ENCODE measurements at places on chromosomes 6 and 20.

- no peak for DNase-seq
Measured at GRCh38 chr20:44678242-44678641, 26.7 kb upstream of the ADA start.

GRCh38 chr20:3239026-3239866 is at the start of gene SLC4A11:
SLC4A11 (minus strand) TSS chr20:3239190; CDS start chr20:3239137, 53 bp downstream.
- no peak for DNase-seq

DNA sequence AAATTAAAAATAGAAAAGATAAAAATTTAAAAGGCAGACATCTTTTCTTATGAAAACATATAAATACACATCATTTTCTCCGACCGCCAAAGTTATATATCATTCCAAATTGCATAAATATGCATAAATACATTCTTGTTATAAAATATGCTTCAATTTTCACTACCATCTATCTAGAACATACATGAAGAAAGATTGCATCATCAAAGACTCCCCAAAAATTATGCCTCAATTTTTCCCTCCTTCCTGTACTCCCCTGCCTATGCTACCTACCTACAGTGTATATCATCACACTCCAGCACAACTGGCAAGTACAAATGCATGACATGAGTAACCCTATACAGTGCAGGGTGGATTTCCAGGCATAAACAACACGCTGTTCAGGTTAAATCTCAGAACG is 49.9 kb upstream of the TENT5A start:
- no peak for DNase-seq

GRCh38 chr20:10476319-10476724 is 41.2 kb downstream of the SLX4IP start:
- DNase-seq, result no peak

GRCh38 chr6:80639181-80639629 is 532.7 kb downstream of the BCKDHB start:
- DNase-seq, result no peak

GRCh38 chr6:36752886-36753506 is 55.4 kb downstream of the RAB44 start:
- DNase-seq, result no peak

DNA sequence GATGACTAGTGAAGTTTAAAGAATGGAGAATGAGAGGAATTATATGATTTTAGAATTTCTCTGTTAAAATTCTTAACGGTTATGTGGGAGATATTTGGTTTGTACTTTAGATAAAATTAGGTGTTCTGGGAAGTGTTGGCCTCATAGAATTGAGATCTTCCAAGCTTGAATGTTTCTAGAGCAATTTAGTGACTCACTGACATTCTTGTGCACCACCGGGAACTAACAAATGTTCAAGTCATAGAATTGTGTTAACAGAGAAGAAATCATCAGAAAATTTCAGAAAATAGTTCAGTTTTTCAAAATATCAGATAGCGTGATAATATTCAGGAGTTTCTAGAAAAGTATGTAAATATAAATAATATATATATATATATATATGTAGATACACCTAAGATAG is 67.9 kb upstream of the BMP5 start:
- DNase-seq, result no peak

GRCh38 chr20:34240693-34241615 is at the start of gene ASIP:
ASIP (plus strand) TSS chr20:34241423; CDS start chr20:34260375, 18,952 bp downstream.
- no peak for DNase-seq

DNA sequence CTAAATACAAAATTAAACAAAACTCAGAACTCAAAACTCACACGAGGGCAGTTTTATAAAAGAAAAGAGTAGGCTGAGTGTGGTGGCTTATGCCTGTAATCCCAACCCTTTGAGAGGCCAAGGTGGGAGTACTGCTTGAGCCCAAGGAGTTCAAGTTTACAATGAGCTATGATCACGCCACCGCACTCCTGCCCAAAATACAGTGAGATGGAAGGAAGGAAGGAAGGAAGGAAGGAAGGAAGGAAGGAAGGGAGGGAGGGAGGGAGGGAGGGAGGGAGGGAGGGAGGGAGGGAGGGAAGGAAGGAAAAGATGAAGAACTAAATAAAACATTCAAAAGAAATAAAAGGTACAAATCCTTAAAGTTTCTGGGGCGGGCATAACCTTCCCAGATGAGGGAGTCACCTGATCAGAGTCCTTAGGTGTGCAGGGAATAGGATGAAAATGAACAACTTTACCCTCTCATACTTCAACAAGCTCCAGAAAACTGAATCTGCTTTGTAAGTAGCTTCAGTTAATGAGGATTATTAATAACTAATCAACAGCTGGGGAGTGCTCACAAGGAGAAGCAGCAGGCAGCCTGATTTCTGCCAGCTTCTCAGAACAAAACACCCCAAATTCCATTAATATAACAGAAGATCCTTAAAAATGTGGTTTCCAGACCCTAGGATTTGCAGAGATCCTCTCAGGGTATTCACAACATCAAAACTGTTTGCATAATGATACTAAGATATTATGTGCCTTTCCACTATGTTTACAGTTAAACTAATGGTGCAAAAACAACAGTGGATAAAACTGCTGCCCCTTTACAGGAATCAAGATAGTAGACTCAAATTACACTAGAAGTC is 21.8 kb downstream of the LMBRD1 start:
- no peak for DNase-seq

DNA sequence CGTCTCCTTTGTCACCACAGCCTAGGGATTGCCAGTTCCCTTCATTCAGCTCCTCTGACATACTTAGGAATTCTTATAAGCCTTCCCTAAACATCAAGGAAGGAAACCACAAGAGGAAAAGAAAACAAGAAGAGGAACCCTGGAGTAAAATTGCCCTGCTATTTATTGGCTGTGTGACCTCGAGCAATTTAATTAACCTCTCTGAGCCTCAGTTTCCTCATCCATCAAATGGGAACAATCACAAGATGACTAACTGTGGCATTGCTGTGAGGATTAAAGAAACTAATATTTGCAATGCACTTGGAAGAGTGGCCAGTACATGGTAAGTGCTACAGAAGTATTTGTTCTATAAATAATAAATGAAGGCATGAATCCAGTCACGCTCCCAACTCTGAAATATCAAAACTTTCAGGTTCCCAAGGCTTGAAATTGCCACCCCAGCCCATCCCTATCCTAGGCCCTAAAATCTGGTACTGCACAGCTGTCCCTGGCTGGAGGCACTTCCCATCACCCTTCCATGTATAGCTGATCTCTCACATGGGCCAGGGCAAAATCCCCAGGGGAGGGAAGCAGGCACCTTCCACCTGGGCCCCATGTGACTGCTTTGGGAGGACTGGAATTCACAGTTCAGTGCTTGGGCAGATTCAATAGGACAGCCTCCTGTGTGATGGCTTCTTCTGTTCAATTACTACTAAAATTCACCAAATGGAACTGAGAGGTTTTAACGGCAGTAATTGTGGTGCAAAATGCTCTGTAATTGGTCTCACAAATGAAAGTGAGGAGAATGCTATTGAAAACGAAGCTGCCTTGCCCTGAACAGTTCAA is 78.0 kb upstream of the MAFB start:
- no peak for DNase-seq

DNA sequence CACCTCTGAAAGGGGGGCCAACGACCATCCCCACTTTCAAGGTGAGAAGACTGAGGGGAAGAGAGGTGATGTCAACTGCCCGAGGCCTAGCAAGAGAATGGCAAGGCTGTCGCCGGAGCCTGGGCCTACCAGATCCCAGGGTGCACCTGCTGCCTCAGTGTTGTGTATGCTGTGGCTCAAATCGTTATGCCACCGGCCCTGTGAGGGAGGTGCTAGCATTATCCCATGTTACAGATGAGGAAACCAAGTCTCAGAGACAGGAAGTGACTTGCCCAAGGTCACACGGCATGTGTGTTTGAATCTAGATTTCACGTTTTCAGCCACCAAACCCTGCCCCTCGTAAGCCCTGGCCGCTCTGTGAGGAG is 152.5 kb downstream of the CEBPB start:
- DNase-seq, result no peak

DNA sequence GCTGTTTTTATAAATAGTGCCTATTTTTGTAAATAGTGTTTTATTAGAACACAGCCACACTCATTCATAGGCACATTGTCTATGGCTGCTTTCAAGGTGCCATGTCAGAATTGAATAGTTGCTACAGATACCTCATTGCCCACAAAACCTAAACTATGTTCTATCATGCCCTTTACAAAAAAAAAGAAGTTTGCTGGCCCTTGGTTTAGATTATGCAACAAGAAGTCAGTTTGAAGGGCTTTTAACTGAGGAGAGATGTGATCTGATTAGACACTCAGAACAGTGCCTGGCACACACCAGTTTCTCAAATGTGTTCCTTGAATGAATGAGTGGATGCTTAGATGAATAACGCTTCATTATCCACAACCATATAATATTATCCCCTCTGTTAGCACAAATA is 366.1 kb downstream of the MAFB start:
- no peak for DNase-seq

- no peak for DNase-seq
Measured at GRCh38 chr6:165883851-165884640, 221.0 kb upstream of the PDE10A start.

DNA sequence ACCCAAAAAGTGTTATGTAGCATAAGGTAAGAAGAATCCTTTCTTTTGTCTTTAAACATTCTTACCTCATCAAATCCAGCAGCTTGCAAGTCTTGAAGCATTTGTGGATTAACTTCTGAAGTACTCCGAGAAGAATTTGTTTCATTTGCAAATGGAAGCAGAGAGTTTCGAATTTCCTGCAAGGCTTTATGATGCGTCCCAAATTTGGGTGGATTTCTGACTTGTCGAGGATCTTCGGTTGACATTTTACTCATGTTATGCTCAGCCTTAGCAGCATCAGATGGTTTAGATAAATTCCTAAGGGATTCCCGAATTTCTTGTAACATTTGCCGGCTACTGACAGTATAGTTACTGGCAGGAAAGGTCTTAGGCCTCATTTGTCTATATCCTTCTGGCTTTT is 16.2 kb downstream of the LATS1 start:
- DNase-seq, result no peak

DNA sequence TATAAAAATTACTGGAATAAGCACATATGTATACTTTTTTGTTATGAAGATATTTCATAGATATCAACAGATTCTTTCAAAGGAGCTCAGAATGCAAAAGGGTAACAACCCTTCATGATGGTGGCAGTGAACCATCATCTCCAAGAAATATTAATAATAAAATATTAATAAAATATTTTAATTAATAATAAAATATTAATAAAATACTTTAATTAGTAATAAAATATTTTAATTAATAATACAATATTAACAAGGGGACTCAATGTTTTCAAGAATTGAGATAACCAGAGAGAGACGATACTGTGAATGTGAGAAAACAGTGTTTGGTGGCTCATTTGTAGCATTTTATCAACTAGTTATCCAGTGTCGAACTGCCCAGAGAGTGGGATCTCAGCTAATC is 86.0 kb upstream of the NT5E start:
- no peak for DNase-seq

- no peak for DNase-seq
Measured at GRCh38 chr6:122751326-122751725, 28.2 kb upstream of the FABP7 start.

- no peak for DNase-seq
Measured at GRCh38 chr6:80508885-80509630, 402.6 kb downstream of the BCKDHB start.

GRCh38 chr6:46923476-46923875 is 1.7 kb upstream of the ADGRF5 start:
- DNase-seq, result no peak

DNA sequence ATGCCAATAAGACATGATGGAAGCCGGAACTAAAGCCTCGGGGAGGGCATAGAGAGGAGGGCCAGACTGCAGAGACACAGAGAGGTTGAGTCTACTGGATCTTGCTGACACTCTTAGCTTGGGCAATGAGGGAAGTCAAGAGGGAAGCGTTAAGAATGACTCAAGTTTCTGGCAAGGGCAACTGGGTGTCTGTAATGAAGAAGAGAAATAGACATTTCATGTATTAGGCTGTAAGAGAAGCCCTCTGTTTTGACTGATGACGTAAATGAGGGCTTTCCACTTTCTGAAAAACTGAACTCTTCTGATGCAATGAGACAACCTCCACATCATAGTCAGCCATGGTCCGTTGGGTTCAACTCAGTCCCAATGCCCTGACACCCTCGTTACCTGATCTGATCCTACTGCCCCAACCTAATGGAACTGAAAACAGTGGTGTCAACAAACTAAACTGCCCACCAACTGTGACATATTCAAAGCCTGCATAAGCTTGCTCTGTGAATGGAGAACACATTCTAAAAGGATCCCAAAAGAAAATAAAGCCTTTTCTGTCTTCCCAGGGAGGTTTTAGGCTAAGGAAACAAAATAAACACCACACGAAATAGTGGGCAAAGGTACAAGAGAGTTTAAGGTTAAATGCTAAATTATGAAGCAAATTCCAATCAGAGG is 45.8 kb upstream of the PNRC1 start:
- no peak for DNase-seq

DNA sequence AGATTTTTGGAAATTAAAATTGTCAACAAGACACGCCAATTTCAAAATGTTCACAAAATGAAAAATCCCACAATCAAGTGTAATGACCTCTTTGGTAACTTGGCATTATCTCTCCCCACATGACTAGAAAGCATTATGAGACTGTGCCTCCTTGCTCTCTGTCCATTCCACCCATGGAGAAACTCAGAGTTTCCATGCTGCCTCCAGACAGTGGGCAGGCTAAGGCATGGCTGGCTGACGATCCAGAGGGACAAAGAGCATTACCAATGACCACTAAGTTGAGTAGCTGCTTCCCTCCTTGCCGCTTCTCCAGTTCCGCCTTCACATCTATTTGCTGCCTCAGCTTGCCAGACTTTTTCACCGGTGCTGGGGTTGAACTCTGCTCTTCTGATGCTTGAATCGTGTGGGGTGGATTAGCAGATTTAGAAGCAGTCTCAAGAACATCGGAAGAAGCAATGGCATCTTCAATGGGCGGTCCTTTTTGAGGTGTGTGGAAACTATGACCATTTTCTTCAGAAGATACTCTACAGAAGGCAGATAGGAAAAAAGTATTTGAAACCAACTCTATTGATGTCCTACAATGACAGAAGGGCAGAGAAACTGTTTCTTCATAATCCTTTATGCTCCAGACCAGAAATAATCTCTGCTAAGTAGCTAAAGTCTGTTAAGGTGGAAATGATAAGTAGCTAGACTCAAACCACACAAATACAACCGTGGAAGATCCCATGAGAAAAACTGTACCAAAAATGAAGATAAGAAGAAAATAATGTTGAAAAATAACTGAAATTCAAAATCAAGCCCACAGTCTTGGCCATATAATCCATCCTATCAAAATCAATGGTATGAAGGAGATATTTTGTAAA is 47.5 kb upstream of the ALDH8A1 start:
- DNase-seq, result no peak

- DNase-seq, result no peak
Measured at GRCh38 chr6:70258483-70258882, 44.4 kb downstream of the COL9A1 start.

GRCh38 chr20:10249822-10250221 is 31.2 kb downstream of the SNAP25 start:
- no peak for DNase-seq

GRCh38 chr20:19056909-19057308 is 155.5 kb upstream of the SLC24A3 start:
- no peak for DNase-seq

DNA sequence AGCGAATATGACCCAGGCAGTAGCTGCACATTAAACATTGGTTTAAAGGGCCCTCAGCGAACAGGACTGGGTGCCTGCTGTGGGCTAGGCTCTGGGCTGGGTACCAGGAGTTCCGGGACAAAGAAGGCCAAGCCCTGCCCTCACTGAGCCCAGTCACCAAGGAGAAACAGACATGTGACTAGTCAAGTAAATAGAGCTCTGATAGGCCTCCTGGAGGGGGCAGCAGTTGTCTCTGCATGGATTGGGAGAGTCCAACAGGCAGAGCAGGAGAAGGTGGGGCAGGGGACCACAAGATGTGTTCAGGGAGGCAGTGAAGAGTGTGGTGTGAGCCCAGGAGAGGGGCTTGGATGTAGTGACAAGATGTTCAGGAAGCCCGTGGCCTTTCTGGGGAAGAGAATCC is 3.1 kb downstream of the HM13 start:
- DNase-seq, result no peak
